ENCODE measurements at places on chromosomes 1 and 21. TPM values are rescaled to one million over a fixed set of nuclear protein-coding genes. Genes with fewer than 3 reads are reported as not detected.

- DNase-seq = no peak
These were observed 167.4 kb downstream of the DUSP10 start for GRCh38 chr1:221574529-221574928.

The LY9 gene
- total RNA-seq = 0.65 TPM

DNA sequence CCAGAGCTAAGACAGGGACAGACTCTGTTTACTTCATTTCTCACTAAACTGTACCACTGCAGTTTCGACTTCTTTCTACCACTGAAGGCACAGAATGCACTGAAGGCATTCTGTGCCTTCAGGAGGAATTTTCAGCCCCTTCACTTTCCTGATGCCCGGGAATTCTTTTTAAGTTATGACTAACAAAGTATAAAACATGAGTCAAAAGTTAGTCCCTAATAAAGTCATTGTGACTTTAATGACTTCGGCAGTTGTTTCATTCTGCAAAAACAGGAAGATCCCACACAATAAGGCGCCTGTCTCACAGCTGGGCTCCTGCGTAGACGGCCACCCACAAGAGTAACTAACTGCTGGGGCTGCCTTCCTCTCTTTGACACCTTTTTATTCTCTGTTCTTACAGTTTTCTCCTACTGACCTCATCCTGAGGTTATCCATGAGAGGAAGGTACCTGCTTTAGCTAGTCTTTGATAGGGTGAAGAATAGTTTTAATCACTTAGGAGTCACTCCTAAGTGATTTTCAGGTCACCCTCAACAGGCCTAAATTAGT, 183.9 kb upstream of the SGIP1 start:
- DNase-seq = peak; percentile 40

GRCh38 chr1:78060857-78061563, 15.2 kb downstream of the GIPC2 start:
- DNase-seq = no peak

- no peak for DNase-seq
These were observed 6.9 kb downstream of the E2F2 start for GRCh38 chr1:23524163-23524562.

- DNase-seq = no peak
These were observed 104.8 kb downstream of the TOMM20 start for GRCh38 chr1:235023711-235024439.

The TLCD4 gene
- total RNA-seq = 48.3 TPM

DNA sequence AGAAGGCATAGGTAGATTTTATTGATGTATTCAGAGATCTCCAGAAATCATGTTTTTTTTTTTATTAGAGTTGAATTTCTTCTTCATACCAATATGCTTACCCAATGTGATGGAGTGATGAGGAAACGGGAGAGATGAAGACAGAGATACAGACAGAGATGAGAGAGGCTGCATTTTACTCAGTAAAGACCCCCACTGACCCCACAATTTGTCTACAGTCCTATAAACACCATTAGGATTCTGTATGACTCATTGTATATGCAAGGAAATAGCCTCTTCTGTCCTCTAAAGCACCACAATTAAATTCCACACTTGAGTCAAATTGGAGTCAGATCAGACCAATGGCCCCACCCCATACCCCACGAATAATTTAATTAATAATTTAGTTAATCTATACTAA, 44.0 kb downstream of the RUNX1 start:
- DNase-seq = no peak

- DNase-seq = no peak
These were observed 1372.3 kb downstream of the AMY1C start for GRCh38 chr1:105122041-105122440.

DNA sequence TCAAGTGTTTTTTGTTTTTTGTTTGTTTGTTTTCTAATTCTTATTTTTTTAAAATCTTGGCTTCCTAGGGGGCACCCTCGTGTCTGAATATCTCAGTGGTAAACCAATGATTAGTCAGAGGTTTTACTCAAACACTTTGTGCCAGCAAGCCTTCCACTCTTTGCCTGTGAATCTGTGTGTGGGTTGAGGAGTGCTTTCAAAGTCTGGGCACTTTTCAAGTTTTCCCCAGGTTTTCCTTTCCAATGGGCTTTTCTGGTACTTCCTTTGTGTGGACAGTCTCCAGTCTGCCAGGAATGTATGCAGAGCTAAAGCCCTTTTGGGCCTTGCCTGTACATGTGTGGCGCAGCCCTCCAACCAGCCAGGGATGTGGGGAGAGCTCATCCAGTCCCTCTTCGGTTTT, 9.7 kb upstream of the PPIE start:
- no peak for DNase-seq

DNA sequence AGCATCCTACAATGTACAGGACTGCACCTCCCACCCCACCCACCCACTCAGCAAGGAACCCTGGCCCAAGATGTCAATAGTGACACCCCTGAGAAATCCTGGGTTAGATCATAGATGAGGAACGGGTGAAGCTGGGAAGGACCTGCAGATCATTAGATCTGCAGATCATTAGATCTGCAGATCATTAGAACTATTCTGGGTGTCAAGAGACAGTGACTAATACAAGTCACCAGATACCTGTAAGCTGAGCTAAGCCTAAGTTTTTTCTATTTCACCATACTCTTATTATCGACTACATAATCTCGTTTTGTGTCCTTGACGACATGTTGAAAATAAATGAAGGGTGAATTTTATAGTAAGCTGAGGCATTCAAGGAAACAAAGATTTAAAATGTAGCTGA, 325.7 kb downstream of the DUSP10 start:
- no peak for DNase-seq

- no peak for DNase-seq
These were observed 81.2 kb upstream of the KCND3 start for GRCh38 chr1:112070677-112071076.

GRCh38 chr1:193677874-193678273, 491.5 kb upstream of the B3GALT2 start:
- no peak for DNase-seq

All from left cardiac atrium (tissue), 4 donors.